T1000 (cell line): ENCODE measurements at places on chromosomes 4 and X.

DNA sequence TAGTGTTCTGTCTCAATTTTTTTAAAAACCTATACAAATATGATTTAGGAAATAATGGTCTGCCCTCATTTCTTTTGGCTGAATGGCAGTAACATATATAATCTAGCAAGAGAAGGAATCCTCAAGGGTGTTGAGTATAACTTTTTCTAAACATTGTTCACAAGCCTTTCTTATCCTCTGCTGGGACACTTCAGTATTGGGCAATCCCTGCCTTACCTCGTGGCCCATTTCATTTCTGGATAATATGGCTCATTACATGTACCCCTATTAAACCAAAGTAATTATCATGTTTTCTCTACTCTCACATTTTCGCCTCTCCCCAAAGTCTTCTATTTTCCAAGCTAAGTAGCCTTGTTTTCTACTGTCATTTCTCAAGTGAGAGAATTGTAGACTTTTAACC lies 110.8 kb upstream of the STIM2 start:
- DNase-seq = no peak

DNA sequence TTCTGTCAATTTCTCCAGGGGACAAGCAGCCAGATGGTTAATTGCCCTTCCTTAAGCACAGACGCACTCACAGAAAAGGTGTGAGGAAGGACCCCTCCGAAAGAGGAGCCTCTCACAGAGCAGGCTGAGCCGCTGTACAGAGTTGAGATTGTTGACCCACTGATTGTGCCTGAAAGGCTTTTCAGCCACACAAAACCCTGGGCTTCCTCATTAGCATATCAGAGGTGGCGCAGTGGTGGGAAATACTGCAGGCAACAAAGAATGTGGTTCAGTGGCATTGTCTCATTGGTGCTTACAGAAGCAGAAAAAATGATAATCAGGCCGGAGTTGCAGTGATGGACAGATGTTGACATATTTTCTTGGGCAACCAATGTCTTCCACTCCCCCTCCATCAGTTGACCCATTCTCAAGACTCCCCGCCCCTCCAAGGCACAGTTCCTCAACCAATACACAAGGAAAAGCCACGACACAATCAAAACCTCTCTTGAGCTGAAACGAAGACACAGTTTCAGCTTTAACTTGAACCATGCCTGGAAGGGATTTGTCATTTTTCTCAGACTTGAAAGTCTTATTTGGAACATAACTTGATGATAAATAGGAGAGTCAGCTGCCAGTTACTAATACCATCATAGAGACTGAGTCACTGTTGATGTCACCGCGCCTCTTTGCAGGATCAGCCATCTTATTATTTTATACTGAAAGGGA lies 53.1 kb downstream of the ATXN3L start:
- no peak for DNase-seq

DNA sequence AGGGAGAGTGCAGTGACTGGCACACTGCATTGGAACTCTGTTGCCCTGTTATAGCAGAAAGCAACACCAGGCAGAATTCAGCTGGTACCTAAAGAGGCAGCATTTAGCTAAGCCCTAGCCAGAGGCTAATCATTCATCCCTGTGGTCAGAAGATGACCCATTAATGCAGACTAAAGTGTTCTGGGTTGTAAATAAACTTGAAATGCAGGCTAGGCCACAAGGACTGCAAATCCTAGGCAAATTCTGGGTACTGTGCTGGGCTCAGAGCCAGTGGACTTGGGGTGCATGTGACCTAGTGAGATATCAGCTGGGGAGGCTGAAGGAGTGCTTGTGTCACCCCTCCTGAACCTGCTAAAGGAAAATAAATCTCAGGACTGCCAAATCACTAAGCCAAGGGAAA lies 91.2 kb downstream of the LPAR4 start:
- DNase-seq = no peak

DNA sequence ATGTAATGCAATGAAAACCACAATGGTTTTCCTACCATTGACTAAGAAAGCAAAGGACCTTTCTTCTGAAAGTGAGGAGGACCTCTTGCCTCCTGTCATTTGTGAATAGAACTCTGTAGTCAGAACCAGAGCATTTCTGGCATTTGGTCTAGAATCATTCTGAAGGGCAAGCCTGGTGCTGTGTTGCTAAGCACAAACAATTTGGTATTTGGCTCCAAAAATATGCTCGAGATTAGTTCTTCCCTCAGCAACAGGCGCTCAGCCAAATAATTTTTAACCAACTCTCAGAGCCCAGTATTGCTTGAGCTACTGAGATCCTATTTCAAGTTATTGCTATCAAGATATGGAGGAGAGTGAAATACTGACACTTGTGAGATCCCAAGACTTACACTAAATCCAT lies 71.0 kb downstream of the SNCA start:
- DNase-seq = no peak
